ENCODE measurements at places on chromosomes 13 and 19.
A peak's percentile ranks its signal among the peaks of the same experiment; 100 is the strongest.

- DNase-seq: no peak
These were observed 444 bp downstream of the PROSER1 start for GRCh38 chr13:39037410-39037879.

GRCh38 chr13:66829803-66830202 is 400.3 kb downstream of the PCDH9 start:
- DNase-seq: no peak

DNA sequence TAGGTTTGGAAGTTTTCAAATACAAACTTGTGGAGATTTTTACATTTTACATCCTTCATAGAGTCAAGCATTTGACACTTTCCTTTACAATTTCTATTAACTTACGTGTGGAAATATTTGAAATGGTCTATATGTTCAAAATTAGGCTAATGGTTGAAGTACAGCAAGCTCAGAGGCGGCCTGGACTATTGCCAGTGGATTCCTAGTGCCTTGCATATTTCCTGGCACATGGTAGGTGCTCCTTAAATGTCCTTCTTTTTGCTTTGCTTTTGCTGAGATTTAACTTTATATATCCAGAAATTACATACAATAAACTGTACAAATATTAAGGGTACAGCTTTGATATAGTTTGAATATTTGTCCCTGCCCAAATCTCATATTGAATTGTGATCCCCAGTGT is 93.9 kb downstream of the UBL3 start:
- DNase-seq: no peak

GRCh38 chr13:101979825-101980224 is 422.0 kb downstream of the FGF14 start:
- no peak for DNase-seq

- DNase-seq: no peak
These were observed 135.6 kb downstream of the PAN3 start for GRCh38 chr13:28273919-28274318.

- DNase-seq: no peak
These were observed 32.2 kb downstream of the MRPL57 start for GRCh38 chr13:21208652-21209154.

- no peak for DNase-seq
These were observed 15.4 kb upstream of the KPTN start for GRCh38 chr19:47499371-47499770.

DNA sequence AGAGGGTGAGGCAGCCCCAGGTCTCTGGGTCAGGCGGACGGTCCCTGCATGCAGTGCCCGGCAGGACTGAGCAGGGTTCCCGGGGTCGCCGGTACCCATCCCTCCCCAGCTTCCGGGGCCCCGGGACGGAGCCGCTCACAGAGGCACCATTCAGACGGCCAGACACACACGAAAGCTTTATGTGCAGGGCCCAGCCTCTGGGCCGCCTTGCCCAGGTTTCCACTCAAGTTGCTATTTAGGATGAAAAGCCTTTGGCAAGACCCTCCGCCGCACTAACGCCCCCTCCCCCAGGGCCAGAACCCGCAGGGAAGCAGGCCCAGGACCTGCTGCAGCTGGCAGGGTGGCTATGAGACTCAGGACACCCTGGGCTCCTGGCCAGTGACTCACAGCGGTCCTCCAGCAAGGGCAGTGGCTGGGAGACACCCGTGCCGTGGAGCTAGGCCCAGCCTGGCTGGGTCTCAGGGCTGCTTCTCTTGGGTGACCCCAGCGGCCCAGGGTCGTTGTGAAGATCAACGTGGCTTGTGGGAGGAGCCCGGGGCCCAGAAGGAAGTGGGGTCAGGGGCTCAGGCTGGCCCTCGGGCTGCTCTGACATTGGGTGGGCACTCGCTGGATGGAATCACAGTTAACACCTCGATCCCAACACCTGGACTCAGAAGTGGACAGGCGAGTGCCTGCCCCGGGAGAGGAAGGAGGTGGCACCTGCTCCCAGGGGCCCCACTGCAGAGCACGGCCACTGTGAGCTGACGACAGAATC is 4.8 kb downstream of the C19orf25 start:
- no peak for DNase-seq

DNA sequence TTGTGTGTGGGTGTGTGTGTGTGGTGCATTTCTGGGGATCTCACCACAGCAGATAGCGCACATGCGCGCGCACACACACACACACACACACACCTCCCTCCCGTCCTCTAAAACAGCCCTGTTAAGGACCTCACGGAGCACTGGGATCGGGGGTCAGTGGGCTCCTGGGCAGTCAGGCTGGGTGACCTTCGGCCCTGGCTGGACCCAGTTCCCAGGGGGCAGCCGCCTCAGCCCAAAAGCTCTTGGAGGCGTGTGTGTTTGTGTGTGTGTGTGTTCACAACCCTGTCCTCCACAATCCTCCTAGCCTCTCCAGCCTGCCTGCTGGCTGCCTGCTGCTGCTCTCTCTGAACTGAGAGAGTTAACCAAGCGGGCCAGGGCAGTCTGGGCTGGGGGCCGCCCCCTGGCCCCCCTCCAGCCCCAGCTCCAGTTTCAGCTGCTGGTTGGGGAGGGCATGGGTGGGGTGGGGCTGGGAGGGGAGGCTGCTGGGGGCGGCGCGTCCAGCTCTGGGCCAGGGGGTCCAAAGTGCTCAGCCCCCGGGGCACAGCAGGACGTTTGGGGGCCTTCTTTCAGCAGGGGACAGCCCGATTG is at the start of gene FXYD1:
FXYD1 (plus strand) TSS at position 520 of the 588 bp plus-strand sequence. CDS start 1,256 bp downstream, outside the sequence.
- no peak for DNase-seq

- DNase-seq: no peak
These were observed 126.1 kb upstream of the KL start for GRCh38 chr13:32889986-32890565.

GRCh38 chr19:4067396-4068046 is 822 bp upstream of the ZBTB7A start:
- DNase-seq: no peak

DNA sequence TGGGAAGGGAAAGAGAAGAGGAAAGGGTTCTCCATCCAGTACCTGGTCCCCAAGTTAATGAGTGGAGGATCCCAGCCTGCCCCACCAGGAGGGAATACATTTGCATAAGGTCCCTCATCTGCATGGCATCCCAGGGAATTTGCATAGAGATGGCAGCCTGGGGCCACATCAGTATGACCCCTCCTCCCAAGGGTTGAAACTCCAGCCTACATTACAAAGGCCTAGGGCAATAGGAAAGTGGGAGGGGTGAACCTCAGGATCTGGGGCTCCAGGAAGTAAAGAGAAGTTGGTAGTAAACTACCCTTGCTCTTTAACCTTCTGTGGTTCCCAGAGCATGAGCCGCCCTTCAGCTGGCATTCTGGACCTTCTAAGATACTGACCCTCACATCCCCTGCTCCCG is 6.8 kb upstream of the NECTIN2 start:
- no peak for DNase-seq

GRCh38 chr13:111474136-111475002 is 153.9 kb downstream of the TEX29 start:
- DNase-seq: peak; percentile 48

GRCh38 chr13:30810261-30810701 is 74.9 kb downstream of the ALOX5AP start:
- no peak for DNase-seq

- no peak for DNase-seq
These were observed 223.5 kb upstream of the SLC10A2 start for GRCh38 chr13:103289681-103290080.

- no peak for DNase-seq
These were observed 34.2 kb downstream of the NAXD start for GRCh38 chr13:110649551-110649950.

GRCh38 chr13:61252213-61252612 is 163.4 kb downstream of the PCDH20 start:
- no peak for DNase-seq

DNA sequence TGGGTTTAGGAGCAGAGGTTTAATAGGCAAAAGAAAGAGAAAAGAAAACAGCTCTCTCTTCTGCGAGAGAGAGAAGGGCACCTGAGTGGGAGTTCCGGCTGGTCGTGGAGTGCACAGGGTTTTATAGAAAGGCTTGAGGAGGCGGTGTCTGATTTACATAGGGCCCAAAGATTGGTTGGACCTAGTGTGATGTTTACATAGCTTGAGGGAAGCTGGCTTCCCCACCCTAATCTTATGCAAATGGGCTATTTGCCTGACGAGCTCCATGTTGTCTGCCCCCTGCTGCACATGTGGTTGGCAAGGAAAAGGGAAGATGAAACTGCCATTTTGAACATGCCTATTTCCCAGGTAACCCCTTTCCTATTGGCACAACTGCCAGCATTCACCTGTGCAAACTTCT is 21.5 kb upstream of the MEDAG start:
- DNase-seq: no peak
